Osteoblast (primary cell): ENCODE measurements at places on chromosomes 11 and 22. TPM values are rescaled to one million over a fixed set of nuclear protein-coding genes. Genes with fewer than 3 reads are reported as not detected.

- peaks cover 7% of the 10 kb centered on the region for H3K27me3 ChIP-seq
- H3K27ac ChIP-seq: no peak overlapping the region
- H3K4me1 ChIP-seq: peaks cover 30% of the 10 kb centered on the region
These were observed 61.7 kb downstream of the FBXO7 start for GRCh38 chr22:32536352-32536751.

DNA sequence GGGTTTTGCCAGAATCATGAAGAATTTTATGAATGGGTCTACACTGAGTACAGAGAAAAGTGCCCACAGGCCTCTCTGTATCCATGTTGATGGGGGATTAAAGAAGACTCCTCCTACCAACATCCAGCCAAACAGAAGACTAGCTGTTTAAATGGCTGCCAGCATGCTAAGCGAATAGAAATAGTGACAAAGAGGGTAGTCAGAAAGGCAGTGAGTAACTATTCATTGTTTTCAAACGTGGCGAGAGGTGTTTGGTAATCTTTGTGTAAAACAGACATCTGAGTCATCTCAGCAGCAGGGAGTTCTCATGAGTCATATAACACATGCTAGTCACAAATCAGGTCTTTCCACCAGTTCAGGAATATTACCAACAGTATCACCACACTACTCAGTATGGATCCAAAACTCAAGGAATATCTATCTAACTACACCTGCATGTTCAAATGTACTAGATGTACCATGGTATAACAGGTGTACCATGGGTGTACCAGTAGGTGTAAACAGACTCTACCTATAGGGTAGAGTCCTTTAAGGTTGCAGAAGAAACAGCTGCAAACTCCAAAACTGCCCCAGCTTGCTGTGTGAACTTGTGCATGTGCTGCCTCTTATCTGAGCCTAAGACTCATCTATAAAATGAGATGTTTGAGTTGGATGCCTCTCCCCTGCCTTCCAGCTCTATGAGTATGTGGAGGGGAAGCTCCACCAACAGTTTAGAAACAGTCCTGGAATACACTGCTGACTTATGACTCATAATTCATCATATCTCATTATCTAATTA is 82.0 kb downstream of the SLC1A2 start:
- H3K4me3 ChIP-seq: no peak overlapping the region
- DNase-seq: peak; percentile 91
- no peaks in the 10 kb centered on the region for H3K36me3 ChIP-seq
- H3K27ac ChIP-seq: peak overlapping the region; percentile 93
- H3K4me1 ChIP-seq: peaks cover 23% of the 10 kb centered on the region
- no peaks in the 10 kb centered on the region for H3K27me3 ChIP-seq

DNA sequence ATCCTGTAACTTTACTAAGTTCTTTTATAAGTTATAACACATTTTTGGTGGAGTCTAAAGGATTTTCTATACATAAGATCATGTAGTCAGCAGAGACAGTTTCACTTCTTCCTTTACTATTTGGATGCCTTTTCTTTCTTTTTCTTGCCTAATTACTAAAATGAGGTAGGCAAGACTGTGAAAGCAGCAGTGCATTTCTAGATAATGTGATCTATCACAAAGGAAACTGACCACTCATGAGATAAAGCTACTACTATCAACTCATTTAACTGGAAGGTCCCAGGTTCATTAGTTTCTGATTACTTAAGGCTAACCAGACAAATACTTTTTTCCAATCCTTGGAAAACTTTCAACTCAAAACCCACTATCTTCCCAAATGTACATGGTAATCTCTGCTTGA is 196.2 kb upstream of the E2F8 start:
- no peaks in the 10 kb centered on the region for H3K36me3 ChIP-seq
- H3K27me3 ChIP-seq: no peaks in the 10 kb centered on the region
- peaks cover 46% of the 10 kb centered on the region for H3K4me1 ChIP-seq
- H3K4me3 ChIP-seq: no peak overlapping the region
- DNase-seq: no peak

GRCh38 chr22:45468872-45469271 is 33.8 kb upstream of the FBLN1 start:
- H3K4me3 ChIP-seq: peak overlapping the region; percentile 24
- no peaks in the 10 kb centered on the region for H3K36me3 ChIP-seq
- H3K27ac ChIP-seq: peak overlapping the region; percentile 55
- DNase-seq: peak; percentile 81

- no peak overlapping the region for H3K4me3 ChIP-seq
- no peak for DNase-seq
- no peak overlapping the region for H3K27ac ChIP-seq
- no peaks in the 10 kb centered on the region for H3K36me3 ChIP-seq
- no peaks in the 10 kb centered on the region for H3K4me1 ChIP-seq
These were observed 30.0 kb upstream of the TCF20 start for GRCh38 chr22:42300259-42301076.

- H3K27ac ChIP-seq: peak overlapping the region; percentile 97
- H3K36me3 ChIP-seq: no peaks in the 10 kb centered on the region
- no peaks in the 10 kb centered on the region for H3K27me3 ChIP-seq
- peak overlapping the region; percentile 85 for H3K4me3 ChIP-seq
- H3K4me1 ChIP-seq: peaks cover 42% of the 10 kb centered on the region
These were observed 686 bp downstream of the KIF18A start for GRCh38 chr11:28107191-28107749.

DNA sequence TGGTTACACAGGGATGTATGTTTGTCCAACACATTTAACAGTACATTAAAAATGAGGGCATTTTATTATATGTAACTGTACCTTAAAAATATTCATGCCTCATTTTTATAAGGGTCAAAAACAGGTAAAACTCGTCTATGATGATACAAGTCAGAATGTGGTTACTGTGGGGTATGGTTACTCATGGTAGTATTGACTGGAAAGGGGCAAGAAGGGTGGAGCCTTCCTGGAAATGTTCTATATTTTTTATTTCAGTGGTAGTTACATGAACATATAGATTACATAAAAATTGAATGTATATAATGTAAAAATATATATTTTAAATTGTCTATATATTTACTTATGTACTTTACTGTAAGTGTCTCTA is 99.8 kb downstream of the STIM1 start:
- peaks cover 39% of the 10 kb centered on the region for H3K4me1 ChIP-seq
- no peaks in the 10 kb centered on the region for H3K27me3 ChIP-seq
- H3K4me3 ChIP-seq: no peak overlapping the region
- H3K27ac ChIP-seq: no peak overlapping the region

DNA sequence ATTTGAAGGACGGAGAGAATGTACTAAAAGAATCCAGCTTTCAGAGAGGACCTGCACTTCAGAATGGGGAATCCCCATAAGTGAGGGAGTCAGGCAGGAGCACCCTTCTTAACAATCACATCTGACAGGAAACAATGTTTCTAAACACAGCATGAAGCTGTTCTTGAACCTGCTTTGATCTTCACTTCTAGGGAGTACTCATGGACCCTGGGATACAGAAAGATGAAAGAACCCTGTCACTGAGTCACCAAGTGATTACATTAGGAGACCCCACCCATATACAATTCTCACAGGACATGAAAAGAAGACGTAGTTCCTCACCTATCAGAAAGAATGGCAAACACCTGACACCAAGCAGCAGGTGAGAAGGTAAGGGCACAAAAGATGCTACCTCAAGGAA is 296.9 kb upstream of the ZC3H12C start:
- H3K27me3 ChIP-seq: no peaks in the 10 kb centered on the region
- no peak for DNase-seq
- H3K36me3 ChIP-seq: no peaks in the 10 kb centered on the region
- H3K4me3 ChIP-seq: no peak overlapping the region

Gene MMP11
- total RNA-seq: 23.5 and 41.3 TPM in 2 replicates

Gene CRYBB3
- total RNA-seq: not detected in 2 replicates
